Umbilical cord (tissue), 2 donors: ENCODE measurements at places on chromosomes 3 and 15.
A peak's percentile ranks its signal among the peaks of the same experiment; 100 is the strongest.

GRCh38 chr3:125460233-125460632 lies 59.8 kb downstream of the SNX4 start:
- DNase-seq, result no peak

- DNase-seq, result no peak
Measured at GRCh38 chr3:184542577-184542976, 19.0 kb upstream of the EPHB3 start.

GRCh38 chr15:62145015-62145735 lies 19.9 kb downstream of the C2CD4B start:
- no peak for DNase-seq

GRCh38 chr15:86691091-86691663 lies 611.5 kb downstream of the AGBL1 start:
- DNase-seq, result no peak

DNA sequence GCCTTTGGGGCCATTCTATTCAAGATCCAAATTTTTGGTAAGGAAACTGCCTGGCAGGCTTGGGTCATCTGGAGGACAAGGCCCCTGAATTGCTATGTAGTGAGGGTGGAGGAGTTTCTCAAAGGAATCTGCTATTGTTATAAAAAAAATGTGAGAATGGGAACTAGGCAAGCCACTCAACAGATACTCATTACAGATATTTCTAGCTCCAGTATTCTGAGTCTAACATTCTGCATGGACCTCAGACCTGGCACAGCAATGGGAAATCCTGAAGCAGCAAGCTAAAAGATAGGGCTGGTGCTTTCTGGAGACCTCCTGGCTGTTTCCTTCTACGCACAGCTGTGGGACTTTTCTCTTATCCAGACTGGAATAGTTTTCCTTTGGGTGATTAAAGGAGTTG lies 430.7 kb upstream of the RBMS3 start:
- DNase-seq, result no peak

GRCh38 chr3:72100080-72100511 lies 315.1 kb upstream of the PROK2 start:
- DNase-seq, result peak; percentile 36

DNA sequence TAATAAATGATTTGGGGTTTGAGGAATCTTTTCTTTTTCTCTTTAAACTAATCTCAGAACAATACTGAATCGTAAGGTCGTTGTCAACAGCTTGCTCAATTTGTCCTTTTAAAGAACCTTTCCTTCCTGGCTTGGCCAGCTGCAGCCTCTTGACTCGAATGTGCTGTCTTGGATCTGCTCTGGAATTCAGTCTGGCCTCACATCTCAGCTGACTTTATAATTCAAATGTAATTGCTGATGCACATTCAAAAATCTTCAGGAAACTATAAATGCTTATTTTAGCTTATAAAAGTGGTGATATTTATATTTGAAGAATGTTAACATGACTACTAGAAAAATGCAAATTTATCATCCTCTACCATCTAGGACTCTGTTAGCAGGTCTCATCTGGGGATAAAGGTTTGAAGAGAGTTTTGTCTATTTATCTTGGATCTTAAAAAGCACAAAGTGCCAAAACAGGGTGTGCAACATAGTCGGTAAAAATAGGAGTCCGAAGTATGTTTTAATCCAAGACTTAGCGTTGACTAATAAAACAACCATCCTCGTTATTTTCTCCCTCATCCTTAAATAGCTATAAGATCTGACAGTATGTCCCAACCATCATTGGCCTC lies 1035.2 kb downstream of the MCTP2 start:
- no peak for DNase-seq

DNA sequence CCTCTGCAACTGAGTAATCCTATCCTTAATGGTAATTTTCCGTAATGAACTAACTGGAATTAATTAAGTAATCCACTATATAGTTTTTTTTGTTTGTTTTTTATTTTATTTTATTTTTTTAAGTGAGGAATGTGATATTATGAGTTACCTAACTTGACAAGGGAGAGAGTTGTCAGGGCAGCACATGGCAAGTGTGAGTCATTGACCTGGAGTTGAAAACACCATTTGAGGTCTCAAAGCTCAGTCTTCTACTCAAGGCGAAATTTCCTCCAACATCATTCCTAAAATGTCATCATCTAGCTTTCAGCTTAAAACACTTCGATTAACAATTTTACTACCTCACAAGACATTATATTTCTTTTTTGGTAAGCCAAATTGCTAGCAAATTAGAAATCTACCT lies 87.8 kb downstream of the NECTIN3 start:
- no peak for DNase-seq

DNA sequence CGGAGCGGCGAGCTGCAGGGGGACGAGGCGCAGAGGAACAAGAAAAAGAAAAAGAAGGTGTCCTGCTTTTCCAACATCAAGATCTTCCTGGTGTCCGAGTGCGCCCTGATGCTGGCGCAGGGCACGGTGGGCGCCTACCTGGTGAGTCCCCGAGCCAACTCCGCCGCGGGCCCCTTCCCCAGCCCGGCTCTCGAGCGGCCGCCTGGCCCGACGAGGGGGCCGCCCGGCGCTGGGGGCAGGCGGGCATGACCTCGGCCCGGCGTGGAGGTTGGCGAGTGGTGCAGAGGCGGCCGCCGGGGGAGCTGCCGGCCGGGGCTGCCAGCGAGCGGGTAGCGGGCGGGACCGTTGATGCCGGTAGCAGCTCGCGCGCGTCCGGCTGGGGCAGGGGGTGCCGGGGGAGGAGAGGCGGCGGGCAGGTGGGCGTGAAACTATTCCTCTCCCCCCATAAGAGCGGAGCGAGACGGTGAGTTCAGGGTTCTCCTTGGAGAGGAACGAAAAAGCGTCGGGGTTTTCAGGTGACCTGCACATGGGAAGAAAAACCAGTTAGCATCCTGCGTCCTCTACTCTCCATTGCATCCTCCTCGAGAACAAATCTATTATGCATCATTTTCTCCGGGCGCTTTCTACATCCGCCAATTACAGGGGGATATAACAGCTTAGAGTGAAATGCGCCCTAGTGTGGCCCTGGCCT lies 585 bp downstream of the SLCO3A1 start:
- DNase-seq, result peak; percentile 20

DNA sequence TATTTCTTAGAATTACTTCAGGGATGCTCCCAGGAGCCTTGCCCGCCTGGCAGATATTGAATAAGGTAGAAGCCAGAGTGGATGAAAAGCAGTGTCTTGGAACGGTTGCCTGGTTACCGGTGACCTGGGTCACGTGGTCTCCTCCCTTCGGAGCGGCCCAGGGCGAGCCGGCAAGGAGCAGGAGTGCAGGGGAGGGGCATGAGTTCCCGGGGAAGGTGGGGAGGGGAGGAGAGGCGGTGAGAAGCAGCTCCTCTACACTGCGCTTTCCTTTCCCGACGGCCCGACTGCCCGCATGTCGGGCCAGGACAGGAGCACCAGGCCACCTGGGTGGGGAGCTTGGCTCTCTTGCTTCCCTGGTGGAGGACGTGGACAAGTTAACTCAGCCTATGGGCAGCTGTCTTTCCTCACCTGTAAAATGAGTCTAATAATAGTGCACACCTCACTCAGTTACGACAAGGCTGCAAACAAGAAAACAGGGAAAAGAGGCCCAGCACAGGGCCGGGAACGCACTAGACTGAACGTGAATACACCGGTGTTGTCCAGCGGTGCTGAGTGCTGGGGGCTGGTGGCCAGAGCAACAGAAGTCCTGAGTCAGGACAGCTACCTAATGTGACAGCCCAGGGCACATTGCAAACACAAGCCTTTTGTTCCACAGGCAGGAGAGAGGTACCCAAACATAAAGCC lies 198.3 kb downstream of the ADAMTS9 start:
- DNase-seq, result peak; percentile 68

DNA sequence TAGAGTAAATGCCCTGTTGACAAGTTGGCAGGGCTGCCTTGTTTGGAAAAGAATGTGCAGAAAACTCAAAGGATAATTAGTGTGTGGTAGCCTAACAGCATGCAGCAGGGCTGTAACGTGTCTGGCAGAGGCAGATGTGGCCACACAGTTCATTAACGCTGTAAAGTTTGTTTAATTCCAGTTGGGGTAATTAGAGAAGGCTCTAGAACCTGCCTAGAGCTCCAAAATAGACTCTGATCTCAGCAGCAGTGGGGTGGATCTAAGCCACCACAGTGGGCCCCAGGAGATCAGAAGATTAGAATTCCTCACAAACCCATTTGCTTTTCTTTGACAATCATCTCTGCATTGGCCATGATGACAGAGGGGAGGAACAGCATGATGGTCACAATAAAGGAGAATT lies 65.1 kb upstream of the LEKR1 start:
- no peak for DNase-seq

GRCh38 chr3:187798126-187798525 lies 52.9 kb upstream of the BCL6 start:
- DNase-seq, result no peak

- no peak for DNase-seq
Measured at GRCh38 chr15:38029736-38030135, 95.3 kb downstream of the TMCO5A start.

DNA sequence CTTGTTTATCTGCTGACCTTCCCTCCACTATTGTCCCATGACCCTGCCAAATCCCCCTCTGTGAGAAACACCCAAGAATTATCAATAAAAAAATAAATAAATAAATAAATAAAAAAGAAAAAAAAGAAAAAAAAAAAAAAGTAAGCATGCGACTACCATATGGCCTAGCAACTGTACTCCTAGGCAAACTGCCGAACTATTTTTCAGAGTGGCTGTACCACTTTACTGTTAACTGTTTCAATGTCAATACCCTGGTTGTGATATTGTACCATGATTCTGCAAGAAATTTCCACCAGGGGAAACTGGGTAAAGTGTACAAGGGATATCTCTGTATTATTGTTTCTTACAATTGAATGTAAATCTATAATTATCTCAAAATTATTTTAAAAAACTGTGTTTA lies 41.3 kb upstream of the MAP4 start:
- DNase-seq, result no peak

- DNase-seq, result peak; percentile 36
Measured at GRCh38 chr3:16085884-16086608, 88.4 kb upstream of the GALNT15 start.

DNA sequence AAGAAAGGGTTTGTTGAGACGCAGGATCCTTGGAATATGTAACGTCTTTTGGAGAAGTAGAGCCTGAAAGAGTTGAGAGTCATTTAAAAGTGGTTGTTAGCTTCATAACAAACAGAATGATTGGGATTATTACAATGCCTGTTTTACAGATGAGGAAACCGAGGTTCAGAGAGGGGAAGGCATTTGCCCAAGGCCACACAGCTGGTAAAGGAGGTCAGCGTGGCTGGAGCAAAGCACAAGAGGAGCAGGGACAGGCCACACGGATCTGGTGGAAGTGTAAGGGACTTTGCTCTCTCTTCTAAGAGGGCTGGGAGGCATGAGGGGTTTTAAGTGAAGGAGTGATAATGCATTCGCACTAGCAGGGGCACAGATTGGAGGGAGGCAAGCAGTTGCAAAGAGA lies 6.2 kb upstream of the OXTR start:
- DNase-seq, result no peak

DNA sequence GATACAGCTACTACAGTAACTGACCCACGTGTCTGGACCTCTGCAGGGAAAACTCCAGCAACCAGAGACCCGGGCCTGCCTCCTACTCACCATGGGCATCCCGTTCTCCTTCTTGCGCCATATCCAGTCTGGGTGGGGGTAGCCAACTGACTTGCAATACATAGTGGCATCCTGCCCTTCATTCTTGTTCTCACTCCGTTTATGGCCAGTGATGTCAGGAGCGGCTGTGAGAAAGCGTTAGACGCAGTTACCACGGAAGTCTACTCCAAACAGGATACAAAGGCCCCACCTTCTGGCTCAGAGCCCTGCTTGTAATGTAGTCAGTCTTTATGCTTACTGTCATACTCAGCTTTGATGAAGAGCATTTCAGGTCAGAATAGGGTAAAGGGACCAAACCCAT lies 59.6 kb downstream of the NPTN start:
- DNase-seq, result peak; percentile 9

DNA sequence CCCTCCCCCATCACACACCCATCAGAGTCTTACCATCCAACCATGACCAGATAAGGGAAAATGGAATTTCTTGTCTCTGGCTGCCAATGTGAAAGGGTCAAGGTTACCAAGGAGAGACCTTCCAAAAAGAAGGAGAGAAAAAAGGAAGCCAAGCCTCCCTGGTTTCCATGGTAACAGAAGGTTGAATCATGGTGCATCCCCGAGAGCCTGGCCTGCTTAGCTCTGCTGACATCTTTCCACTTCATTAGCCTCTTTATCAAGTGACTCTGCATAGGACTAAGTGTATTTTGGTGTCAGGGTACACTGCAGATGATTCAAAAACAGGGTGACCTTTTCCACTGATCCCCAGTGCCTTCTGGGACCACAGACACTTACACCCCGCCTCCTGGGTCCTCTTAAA lies 225.7 kb upstream of the PPP2R3A start:
- DNase-seq, result no peak
